AG09309 (cell line): ENCODE measurements at places on chromosomes 5 and 9.

DNA sequence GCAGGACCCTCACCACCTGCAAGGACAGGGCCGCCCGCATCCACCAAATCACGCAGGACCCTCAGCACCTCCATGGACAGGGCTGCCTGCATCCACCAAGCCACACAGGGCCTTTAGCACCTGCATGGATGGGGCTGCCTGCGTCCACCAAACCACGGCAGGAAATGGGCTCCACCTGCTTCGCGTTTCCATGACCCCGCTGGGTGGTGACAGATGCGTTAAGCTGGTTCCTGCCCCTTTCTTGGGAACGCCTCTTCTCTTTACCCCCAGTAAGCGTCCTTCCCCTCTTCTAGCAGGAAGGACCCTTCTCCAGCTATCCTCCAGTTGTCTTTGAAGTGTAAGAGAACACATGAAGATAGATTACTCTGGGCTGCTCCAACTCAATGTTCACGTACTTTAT, 13.5 kb downstream of the FBP1 start:
- DNase-seq, result no peak

DNA sequence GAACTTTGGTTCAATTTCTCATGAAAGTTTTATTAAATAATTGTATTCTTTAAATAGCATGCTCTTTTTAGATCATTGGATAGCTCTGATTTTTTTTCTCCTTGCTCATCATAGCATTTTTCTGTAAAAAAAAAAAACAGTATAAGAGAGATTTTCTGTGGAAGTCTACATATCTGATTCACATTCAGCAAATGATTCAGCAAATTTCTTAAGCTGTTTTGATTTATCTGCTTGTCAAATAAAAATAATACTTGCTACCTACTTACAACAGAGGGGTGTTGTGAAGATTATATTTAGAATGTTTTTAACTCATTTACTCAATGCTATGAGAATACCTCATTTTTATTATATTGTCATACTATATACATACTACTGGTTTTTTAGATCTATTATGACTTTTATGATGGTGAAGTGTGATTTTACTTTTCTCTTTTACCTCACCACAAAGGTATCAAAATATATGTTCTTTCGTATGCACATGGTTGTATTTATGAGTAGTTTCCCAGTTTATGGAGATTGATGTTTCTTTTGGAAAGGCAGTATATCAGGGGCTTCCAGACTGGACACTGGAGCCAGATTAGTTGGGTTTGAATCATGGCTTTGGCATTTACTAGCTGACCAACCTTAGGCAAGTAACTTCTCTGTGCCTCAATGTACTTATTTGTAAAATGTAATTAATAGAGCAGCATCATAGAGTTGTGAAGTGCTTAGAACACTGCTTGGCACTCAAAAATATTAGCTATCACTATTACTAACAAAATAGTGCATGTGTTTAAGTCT, 25.5 kb downstream of the TNPO1 start:
- DNase-seq, result peak; percentile 50

DNA sequence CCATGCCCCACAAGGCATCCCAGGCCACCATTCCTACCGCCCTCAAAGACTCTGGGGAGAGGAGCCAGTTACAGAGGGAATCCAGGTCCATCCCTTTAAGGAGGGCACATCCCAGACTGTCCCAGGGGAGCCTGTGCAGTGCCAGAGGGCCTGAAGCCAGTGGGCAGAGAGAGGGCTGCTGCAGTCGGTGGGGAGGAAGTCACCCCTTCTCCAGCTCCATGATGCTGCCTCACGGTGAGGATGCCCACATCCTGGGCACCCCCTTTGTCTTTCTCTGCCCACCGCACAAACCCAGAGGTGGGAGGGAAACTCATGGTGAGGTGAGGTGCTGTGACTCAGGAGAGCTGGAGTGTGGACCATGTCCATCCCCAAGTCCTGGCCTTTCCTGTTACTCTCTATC, 26.2 kb upstream of the ANKRD33B start:
- no peak for DNase-seq

DNA sequence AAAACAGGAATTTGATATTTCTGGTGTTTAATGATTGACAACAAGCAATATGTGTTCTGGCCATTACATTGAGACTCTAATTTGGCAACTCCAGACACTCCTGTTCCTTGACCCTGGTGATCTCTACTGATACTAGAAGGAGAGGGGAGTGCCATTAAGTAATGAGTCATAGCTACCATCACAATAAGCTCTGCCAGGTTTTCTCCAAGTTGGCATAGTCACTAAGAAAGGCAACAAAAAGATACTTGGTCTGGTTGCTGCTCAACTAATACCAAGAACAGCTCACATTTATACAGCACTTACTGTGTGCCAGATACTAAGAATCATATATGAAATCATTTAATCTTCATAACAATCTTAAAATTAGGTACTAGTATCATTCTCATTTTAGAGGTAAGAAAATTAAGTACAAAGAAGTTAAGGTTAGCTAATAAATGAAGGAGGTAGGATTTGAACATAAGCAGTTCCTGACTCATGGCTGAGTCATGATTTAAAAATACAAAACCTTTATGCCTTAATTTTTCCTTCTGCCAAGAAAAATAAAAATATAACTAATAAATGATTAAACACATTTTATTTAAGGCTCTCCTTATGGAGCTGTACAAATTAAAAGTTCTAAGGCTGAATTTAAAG, 19.9 kb upstream of the PRXL2C start:
- no peak for DNase-seq

DNA sequence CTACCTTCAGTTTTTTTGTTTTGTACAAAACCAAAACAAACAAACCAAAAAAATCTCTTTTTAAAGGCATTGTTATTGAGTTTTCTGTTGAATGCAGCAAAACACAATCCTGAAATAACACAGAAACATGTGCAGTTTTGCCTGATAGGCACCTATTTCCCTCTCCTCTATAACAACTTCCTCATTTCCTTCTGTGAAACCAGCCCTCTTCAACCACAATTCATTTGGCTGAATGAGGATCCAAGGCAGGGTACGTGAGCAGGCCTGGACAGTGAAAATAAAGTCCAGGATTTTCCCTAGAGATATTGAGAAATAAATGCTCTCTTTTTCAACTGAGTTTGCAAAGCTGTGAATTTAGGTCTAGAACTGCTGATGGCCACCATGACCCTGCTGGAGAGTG, 134.8 kb upstream of the LARP1 start:
- DNase-seq, result no peak

DNA sequence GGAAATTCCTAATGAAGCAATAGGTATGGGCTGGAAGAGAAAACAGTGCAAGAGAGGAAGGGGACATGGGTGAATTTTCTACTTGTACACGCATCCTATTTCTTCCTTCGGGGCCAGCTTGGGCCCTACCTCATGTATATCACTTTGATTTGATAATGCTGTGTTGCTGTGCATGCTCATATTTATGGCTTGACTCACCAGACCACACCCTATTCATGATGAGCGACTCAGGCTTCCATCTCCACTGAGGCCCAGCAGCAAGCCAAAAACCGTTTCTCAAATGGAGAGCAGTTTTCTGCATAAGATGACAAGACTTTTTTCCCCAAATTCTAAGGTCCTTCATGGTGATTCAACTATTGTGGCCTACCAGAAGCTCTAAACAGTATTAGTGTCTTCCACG, 2039.1 kb upstream of the CDH9 start:
- no peak for DNase-seq

DNA sequence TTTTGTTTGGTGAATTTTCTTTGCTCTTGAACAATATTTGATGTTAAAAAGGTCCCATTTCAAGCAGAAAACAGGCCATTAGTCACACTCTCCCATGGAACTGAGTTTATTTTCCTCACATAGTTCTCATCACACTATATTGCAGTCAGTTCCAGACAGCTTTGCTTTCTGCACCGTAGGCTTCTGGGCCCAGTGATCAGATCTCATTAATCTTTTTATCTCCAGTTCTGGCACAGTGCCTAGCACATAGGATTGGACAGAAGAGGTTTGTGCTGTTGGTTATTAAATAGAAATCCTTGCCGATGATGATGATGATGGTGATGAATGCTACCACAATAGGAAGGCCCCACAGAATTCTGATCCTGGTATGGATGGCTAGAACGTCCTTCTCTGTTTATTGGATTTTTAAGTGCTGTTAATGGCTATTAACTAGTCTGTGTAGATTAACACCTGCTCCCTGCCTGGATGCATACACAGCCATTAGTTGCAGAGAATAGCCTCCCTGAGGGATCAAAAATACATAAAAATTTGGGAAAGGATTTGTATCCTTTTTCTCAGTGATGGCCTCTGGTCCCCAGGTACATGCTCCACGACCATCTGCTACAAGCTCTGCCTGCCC, 52.0 kb upstream of the NTRK2 start:
- no peak for DNase-seq

GRCh38 chr9:122140368-122141193, 19.0 kb downstream of the NDUFA8 start:
- DNase-seq, result no peak

DNA sequence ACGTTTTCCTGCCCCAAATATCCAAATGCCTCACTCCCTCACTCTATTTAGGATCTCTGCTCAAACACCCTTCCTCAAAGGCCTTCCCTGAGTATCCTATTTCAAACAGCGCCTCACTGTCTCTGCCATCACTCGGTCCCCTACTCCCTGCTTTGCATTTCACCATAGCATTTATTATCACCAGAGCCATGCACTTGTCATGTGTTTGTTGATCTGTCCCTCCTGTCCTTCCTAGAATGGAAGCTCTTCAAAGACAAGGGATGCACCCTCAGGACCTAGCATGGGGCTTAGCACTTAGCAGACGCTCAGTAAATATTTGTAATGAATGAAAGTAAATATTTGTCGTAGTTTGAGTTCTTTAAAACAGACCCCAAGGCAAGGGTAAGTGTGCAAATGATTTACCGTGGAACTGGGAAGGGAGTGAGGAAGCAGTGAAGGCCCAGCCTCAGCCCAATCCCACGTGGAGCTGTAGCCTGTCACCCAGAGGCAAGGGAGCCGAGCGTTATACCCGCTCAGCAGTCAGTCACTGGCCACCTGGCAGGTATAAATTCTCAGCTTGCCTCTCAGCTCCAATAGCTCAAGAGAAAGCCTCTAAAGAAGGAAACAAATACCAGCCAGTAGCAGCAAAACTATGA, 97.7 kb upstream of the KIF2A start:
- DNase-seq, result no peak

DNA sequence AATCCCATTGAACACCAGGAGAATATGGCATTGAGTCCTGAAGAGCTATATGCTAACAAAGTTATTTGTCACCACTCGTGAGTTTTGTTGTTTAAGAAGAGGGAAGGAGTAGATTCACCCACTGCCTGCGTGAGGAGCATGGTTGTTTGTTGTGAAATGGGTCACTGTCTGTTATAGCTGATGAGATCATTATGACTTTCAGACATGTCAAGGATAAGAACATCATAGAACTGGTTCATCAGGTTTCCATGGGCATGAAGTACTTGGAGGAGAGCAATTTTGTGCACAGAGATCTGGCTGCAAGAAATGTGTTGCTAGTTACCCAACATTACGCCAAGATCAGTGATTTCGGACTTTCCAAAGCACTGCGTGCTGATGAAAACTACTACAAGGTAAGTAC, 76.9 kb downstream of the SYK start:
- no peak for DNase-seq

- DNase-seq, result no peak
These were observed 184.5 kb upstream of the KLF4 start for GRCh38 chr9:107673861-107674720.

- DNase-seq, result no peak
These were observed 49.6 kb upstream of the TEK start for GRCh38 chr9:27059412-27059811.

- peak; percentile 25 for DNase-seq
These were observed 40.0 kb upstream of the CDH6 start for GRCh38 chr5:31153521-31153920.

DNA sequence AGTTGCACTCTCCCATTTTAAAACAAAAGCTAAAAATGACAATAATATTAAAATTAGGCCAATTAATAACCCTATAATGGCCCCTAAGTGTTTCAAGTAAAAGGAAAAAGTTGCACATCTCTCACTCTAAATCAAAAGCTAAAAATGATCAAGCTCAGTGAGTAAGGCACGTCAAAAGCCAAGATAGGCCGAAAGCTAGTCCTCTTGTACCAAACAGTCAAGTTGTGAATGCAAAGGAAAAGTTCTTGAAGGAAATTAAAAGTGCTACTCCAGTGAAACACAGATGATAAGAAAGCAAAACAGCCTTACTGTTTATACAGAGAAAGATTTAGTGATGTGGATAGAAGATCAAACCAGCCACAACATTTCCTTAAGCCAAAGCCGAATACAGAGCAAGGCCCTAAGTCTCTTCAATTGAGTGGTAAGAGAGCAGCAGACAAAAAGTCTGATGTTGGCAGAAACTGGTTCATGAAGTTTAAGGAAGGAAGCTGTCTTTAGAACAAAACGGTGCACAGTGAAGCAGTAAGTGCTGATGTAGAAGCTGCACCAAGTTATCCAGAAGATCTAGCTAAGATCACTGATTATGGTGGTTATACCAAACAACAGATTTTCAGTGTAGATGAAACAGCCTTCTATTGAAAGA, 144.1 kb upstream of the ACOT12 start:
- no peak for DNase-seq

DNA sequence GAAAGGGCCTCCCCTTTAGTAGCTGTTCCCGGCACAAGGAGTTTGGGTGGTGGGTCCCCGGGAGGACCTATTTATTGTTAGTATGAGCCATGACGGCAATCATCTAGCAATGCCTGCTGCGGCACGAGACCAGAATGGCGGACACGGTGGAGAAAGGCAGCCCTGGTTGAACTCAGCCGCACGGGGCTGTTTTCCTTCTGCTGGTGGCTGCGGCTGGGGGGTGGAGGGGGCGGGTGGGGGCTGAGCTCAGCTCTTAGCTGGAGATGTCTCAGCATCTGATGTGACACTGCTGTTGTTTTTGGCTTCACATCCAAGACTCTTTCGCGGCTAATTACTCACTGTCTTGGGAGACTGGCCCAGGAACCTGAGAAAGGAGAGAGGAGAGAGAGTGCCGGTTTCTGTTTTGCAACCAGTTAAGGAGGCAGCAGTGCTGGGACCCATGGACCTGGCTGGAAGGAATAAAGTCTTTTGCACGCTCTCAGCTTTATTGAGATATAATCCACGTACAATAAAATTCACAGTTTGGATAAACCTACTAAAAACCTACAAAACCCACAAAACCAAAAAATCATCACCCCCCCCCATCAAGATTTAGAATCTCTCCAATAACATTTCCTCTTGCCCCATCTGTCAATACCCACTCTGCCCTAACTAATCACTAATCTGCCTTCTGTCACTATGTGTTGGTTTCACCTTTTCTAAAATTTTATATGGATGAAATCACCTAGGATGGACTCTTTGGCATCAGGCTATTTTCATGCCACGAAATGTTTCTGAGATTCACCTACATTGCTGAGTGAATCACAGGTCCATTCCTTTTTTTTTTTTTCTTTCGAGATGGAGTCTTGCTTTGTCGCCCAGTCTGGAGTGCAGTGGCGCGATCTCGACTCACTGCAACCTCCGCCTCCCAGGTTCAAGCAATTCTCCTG, 81.8 kb upstream of the NEURL1B start:
- peak; percentile 54 for DNase-seq
